GM23248 (cell line): ENCODE measurements at places on chromosomes 13 and 19. TPM values are rescaled to one million over a fixed set of nuclear protein-coding genes. Genes with fewer than 3 reads are reported as not detected.
A peak's percentile ranks its signal among the peaks of the same experiment; 100 is the strongest.

The CGB3 gene
- not detected in 2 replicates for total RNA-seq

The INTS6 gene
- total RNA-seq = 35.2 and 59.4 TPM in 2 replicates

The ZNF682 gene
- total RNA-seq = 2.4 and 3.0 TPM in 2 replicates

The C19orf85 gene
- total RNA-seq = not detected in 2 replicates

The ICAM5 gene
- 45.4 and 48.7 TPM in 2 replicates for total RNA-seq

The PTOV1 gene
- 53.1 and 88.0 TPM in 2 replicates for total RNA-seq

The CEBPA gene
- total RNA-seq = 0.22 and 0.63 TPM in 2 replicates

The NCAN gene
- total RNA-seq = not detected in 2 replicates

The FCHO1 gene
- total RNA-seq = 0.43 and 0.89 TPM in 2 replicates

DNA sequence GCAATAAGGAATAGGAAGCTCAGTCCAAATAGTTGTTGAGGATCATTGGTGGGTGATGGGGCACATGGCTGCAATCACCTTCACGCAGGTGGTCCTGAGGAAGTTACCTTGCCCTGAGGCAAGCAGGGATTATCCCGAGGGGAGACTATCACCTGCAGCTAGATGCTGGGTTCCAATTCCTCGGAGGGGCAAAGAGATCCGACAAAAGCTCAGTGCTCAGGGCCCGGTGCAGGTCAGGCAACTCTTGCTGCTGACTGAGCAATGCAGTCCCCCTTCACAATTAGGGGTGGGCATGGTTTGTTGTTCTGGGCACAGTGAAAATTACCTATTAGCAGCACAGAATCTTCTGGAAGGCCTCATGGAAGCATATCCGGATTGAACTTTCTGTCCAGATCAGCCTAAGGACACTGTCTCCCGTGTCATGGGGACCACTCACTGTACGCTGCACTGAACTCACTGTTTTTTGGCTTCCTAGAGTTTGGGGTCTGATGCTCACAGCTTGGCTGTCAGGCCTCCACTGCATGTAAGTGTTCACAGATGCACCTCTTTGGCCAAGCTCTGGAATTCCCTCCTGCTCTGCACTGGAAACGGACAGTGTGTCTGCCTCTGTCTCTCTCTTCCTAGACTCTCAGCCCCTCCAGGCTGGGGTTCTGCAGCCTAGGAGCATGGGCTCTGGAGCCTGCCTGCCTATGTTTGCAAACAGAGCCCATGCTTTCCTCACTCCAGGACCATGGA lies 372.7 kb downstream of the ZNF536 start:
- H3K4me1 ChIP-seq = no peaks in the 10 kb centered on the region
- H3K36me3 ChIP-seq = no peaks in the 10 kb centered on the region
- no peak overlapping the region for H3K4me3 ChIP-seq
- no peak overlapping the region for H3K27ac ChIP-seq
- no peak for DNase-seq

DNA sequence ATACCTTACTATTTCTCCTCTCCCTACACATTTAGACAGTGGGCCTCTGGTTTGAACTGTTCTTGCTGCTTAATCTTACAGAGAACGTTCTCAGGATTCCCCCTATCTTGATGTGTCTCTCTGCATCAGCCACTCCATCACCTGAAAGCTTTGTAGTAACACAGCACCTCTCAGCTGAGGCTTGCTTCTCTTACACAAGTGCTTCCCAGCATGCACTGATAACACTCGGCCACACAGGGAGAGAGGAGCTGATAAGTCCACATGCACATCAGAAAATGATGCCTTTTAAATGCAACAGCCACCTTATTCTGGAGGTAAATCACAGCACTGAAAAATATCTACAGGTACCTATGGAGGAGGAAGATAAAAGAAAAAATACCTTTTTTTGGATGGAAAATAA lies 192.2 kb upstream of the TSHZ3 start:
- no peaks in the 10 kb centered on the region for H3K36me3 ChIP-seq
- DNase-seq = no peak
- H3K4me1 ChIP-seq = no peaks in the 10 kb centered on the region
- H3K27ac ChIP-seq = no peak overlapping the region

DNA sequence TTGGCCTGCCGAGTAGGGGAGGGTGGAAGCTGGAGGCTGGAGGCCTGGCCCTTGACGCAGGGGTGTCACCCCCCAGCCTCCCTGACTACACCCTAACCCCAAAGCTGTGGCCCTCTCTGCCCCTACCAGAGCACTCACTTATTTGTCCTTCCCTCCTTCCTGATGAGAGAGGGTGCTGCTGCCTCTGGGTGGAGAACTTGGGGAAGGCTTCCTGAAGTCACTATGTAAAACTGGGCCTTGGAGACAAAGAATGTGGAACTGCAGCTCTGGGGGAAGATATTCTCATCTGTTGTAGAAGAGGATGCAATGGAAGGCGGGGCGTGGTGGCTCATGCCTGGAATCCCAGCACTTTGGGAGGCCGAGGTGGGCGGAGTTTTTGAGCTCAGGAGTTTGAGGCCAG lies 485.2 kb downstream of the ZNF536 start:
- H3K36me3 ChIP-seq = no peaks in the 10 kb centered on the region
- DNase-seq = no peak
- no peaks in the 10 kb centered on the region for H3K4me1 ChIP-seq
- no peaks in the 10 kb centered on the region for H3K27me3 ChIP-seq

GRCh38 chr19:30049226-30049625 lies 107.2 kb downstream of the URI1 start:
- H3K4me1 ChIP-seq = no peaks in the 10 kb centered on the region
- H3K27me3 ChIP-seq = no peaks in the 10 kb centered on the region
- H3K27ac ChIP-seq = no peak overlapping the region
- H3K36me3 ChIP-seq = no peaks in the 10 kb centered on the region
- DNase-seq = no peak

GRCh38 chr19:53538378-53539109 lies 599 bp downstream of the ZNF331 start:
- H3K4me1 ChIP-seq = peaks cover 9% of the 10 kb centered on the region
- peak overlapping the region; percentile 83 for H3K27ac ChIP-seq
- no peak for DNase-seq
- H3K4me3 ChIP-seq = peak overlapping the region; percentile 86
- peaks cover 5% of the 10 kb centered on the region; the same call in 1 of the 2 replicates for H3K36me3 ChIP-seq

GRCh38 chr19:56114051-56114777 lies 6.9 kb downstream of the ZNF787 start:
- no peak overlapping the region for H3K4me3 ChIP-seq
- peaks cover 10% of the 10 kb centered on the region for H3K4me1 ChIP-seq
- no peaks in the 10 kb centered on the region for H3K36me3 ChIP-seq
- no peak for DNase-seq
- no peaks in the 10 kb centered on the region for H3K27me3 ChIP-seq

GRCh38 chr19:48629599-48630295 lies 7.4 kb downstream of the DBP start:
- peak; percentile 41 for DNase-seq
- H3K36me3 ChIP-seq = no peaks in the 10 kb centered on the region
- no peaks in the 10 kb centered on the region for H3K27me3 ChIP-seq
- H3K4me3 ChIP-seq = no peak overlapping the region
- H3K27ac ChIP-seq = no peak overlapping the region
- peaks cover 23% of the 10 kb centered on the region for H3K4me1 ChIP-seq

DNA sequence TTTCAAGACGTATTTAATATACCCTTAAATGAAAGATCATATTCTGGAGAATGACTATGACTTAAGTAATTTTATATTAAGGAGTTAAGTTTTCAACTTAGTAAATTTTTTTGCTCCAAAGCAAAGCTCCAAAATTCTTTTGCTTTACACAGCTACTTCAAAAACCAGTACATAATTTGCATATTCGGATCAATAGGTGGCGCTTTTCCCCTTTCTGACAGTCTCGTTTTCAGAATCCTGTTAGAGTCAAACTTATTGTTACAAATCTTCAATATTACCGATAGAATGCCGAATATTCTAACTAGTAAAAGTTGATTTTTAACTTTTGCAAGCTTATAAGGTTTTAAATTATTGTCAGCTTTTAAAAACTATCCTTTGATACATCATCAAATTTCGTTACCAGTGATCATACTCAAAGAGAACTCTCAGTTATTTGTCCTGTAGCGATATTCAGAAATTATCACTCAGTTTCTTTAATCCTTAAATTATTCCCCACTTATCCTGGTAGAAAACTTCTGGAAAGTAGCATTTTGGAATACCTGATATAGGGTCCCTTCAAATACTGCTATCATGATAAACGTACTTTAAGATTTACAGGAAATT lies 852.7 kb upstream of the KLHL1 start:
- no peaks in the 10 kb centered on the region for H3K4me1 ChIP-seq
- H3K4me3 ChIP-seq = no peak overlapping the region
- H3K36me3 ChIP-seq = no peaks in the 10 kb centered on the region
- H3K27ac ChIP-seq = no peak overlapping the region

- no peak for DNase-seq
- H3K36me3 ChIP-seq = no peaks in the 10 kb centered on the region
- no peak overlapping the region for H3K4me3 ChIP-seq
Measured at GRCh38 chr13:27965343-27965739, 3.8 kb downstream of the CDX2 start.

DNA sequence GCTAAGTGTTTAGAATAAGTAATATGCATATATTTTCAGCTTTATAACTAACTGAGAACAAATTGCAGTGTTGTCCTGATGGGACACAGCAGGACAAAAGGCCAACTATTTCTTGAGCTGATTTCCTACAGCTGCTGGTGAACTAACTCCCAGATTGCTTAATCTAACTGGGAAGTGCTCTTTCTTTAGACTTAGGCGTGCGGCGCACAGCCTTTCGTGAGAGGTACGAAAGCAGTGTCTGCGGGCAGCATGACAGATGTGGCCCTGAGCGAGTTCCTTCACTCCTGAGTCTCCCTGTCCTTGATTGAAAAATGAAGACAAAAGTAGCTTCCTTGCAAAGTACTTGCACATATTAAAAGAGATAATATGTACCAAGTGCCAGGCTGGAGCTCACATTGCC lies 47.3 kb upstream of the NPAS1 start:
- H3K4me1 ChIP-seq = peaks cover 68% of the 10 kb centered on the region
- H3K36me3 ChIP-seq = no peaks in the 10 kb centered on the region
- H3K4me3 ChIP-seq = no peak overlapping the region
- peak; percentile 81 for DNase-seq
- H3K27ac ChIP-seq = peak overlapping the region; percentile 98
- no peaks in the 10 kb centered on the region for H3K27me3 ChIP-seq

DNA sequence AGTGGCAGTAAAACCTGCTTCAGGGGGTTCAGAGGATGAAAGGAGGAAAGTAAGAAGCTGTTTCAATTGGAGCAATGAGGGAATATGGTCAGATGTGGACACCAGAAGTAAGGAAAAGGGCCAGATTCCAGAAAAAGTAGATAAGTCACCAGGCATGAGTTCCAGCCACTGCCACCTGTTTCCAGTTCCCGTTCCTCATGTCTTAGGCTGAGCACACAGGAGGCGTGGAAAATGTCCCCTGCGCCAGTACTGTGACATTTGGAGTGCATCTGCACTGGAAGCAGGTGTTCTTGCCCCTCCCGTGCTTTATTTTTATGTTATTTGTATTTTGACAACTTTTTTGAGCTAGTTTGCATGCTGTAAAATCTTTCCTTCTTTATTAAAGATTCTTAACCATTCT lies 25.3 kb downstream of the LMO7 start:
- peaks cover 22% of the 10 kb centered on the region; the same call in 1 of the 2 replicates for H3K36me3 ChIP-seq
- peak overlapping the region; percentile 4; the same call in 1 of the 2 replicates for H3K27ac ChIP-seq
- peaks cover 47% of the 10 kb centered on the region for H3K4me1 ChIP-seq
- DNase-seq = peak; percentile 30

DNA sequence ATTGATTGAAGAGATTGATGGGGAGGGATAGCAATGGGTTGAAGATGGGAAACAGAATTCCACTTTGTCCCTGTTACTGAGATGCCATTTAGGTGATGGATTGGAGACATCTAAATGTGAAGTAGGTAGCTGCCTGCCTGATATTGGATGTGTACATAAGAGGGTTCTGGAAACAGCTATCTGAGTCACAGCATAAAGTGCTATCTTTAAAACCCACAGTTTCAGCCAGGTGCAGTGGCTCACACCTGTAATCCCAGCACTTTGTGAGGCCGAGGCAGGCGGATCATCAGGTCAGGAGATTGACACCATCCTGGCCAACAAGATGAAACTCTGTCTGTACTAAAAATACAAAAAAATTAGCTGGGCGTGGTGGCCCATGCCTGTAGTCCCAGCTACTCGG lies 72.6 kb downstream of the DNAJC3 start:
- DNase-seq = no peak
- no peak overlapping the region for H3K4me3 ChIP-seq
- H3K4me1 ChIP-seq = no peaks in the 10 kb centered on the region
- no peaks in the 10 kb centered on the region for H3K27me3 ChIP-seq
- no peak overlapping the region for H3K27ac ChIP-seq

GRCh38 chr13:91714855-91715254 lies 316.4 kb downstream of the GPC5 start:
- H3K27me3 ChIP-seq = no peaks in the 10 kb centered on the region
- H3K4me3 ChIP-seq = no peak overlapping the region
- DNase-seq = no peak
- no peaks in the 10 kb centered on the region for H3K36me3 ChIP-seq
- H3K27ac ChIP-seq = no peak overlapping the region
- no peaks in the 10 kb centered on the region for H3K4me1 ChIP-seq

GRCh38 chr19:53994811-53995210 lies 3.4 kb downstream of the CACNG6 start:
- no peak overlapping the region for H3K4me3 ChIP-seq
- peaks cover 3% of the 10 kb centered on the region; the same call in 1 of the 2 replicates for H3K4me1 ChIP-seq
- H3K27ac ChIP-seq = no peak overlapping the region

GRCh38 chr19:46606019-46606418 lies 4.9 kb downstream of the CALM3 start:
- H3K4me1 ChIP-seq = peaks cover 21% of the 10 kb centered on the region
- H3K4me3 ChIP-seq = no peak overlapping the region
- peaks cover 43% of the 10 kb centered on the region; the same call in 1 of the 2 replicates for H3K36me3 ChIP-seq
- no peaks in the 10 kb centered on the region for H3K27me3 ChIP-seq
- DNase-seq = no peak
- no peak overlapping the region for H3K27ac ChIP-seq

DNA sequence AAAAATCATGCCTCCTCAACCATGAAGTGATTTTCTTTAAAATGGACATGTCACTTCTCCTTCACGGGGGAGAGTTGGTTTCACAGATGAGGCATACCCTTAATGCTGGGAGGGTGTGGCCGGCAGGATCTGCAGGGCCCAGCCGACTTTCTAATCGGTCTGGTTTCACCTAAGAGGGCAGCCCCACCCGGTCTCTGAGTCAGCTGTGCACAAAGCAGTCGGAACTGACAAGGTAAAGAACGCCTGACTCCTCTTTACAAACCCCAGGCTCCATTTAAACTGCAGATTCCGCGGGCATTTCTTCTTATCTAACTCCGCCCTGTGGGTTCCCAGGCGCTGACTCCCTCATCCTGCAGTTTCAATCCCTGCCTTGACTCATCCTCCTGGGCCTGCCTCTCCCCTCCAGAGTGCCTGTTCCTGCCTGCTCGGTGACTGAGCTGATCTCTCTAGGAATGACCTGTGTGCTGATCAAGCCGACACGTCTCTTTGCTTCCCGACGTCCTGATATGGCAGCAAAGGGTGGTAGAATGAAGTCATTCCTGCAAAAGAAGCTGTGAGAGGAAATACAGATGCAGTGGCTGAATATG lies 63.4 kb downstream of the EFNB2 start:
- H3K4me1 ChIP-seq = 0 out of 2 replicates have a peak, but pooled peaks cover 7% of the 10 kb centered on the region
- H3K27ac ChIP-seq = no peak overlapping the region
- H3K4me3 ChIP-seq = peak overlapping the region; percentile 72
